ENCODE measurements at places on chromosomes 7 and 10.

DNA sequence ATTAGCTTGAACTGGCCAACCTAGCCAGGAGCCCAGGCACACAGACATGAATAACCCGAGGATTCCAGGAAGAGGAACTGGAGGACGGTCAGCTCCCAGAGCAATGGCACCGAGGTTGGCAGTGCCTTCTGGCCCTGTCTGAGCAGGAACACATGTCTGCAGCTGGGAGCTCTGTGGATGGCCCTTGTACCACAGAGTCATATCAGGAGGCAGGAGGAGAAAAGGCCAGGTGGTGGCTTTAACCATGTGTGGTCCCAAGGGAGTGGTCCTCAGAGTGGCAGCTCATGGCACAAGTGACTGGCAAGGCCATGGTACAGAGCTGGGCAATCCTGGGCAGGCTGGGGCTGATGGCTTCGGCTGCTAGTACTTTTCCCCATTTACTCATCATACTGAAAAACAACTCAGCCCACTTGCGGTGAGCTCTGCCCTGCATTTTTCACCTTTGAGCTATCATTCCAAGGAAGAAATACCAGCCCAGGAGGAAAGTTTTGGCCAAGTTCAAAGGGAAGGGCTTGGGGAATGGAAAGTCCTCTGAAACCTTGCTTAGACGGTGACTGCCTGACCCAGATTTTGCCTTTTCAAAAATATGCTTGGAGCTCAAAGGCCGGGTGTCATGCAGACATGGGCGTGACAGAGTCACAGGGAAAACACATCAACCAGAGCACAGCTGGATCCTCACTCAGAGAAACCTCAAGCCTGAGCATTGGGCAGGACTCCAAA lies 25.7 kb upstream of the LOXL4 start:
- DNase-seq = no peak

- no peak for DNase-seq
Observed at GRCh38 chr10:102741726-102742237, 2.0 kb upstream of the WBP1L start.

- DNase-seq = no peak
Observed at GRCh38 chr10:112526139-112526538, 79.1 kb downstream of the VTI1A start.

GRCh38 chr7:81776161-81776560 lies 6.3 kb upstream of the HGF start:
- no peak for DNase-seq

- no peak for DNase-seq
Observed at GRCh38 chr10:71345694-71346093, 26.6 kb downstream of the SLC29A3 start.

Measured in thymus (tissue), 14 donors.